Amniotic stem cell (primary cell): ENCODE measurements at places on chromosomes 16 and 17.

DNA sequence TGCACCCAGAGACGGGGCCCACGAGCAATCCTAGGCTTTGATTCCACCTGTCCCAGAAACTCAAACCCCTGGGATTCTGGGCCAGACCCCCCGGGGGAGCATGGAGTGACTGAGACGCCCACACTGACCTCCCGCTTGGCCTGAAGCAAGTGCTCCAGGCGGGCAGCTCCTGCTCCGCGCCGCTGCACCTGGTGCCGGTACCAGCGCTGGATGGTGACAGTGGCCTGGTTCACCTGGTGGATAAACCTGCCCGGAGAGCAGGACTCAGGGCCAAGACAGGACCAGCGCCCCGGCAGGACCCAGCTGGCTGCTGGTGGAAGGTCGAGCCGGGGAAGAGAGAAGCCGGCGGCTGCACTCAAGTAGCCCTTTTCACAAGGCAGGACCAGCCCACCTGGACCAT lies 22.6 kb downstream of the CEP131 start:
- no peak for DNase-seq

- DNase-seq: no peak
Measured at GRCh38 chr16:69049146-69049545, 56.3 kb upstream of the HAS3 start.

DNA sequence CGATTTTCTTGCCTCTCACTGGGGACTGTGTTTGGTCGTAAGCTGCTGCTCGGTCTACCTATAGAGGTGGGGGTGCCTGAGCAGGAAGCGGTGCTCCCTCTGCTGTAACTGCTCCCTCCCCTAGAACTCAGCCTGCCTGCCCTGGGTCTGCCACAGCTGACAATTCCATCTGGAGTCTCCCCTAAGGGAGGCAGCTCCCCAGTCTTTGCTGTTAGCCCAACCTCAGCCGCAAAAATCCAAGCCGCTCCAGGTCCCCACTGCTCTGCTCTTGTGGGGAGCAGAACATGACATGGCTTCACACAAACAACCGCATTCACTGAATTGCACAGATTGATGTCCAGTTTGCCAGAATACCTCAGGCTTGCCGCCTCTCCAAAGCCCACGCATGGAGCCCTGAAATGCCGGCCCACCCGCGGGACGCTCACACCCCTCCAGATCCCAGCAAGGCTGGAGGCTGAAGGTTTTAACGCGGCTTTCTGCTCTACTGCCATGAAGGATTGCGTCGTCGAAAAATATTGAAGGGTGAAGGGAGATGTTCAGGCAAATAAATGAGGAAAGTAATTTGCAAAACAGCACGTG lies 221.5 kb upstream of the FOXF1 start:
- no peak for DNase-seq

DNA sequence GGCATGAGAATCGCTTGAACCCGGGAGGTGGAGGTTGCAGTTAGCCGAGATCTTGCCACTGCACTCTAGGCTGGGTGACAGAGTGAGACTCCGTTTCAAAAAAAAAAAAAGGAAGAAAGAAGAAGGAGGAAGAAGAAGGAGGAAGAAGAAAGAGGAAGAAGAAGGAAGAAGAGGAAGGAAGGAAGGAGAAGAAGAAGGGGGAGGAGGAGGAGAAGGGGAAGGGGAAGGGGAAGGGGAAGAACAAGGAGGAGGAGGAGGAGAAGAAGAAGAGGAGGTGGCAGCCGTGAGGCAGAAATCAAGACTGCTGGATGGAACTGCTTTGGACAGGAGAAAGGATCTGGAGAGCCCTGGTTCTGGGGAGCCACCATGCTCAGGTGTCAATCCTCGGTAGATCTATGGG lies 29.7 kb upstream of the PEMT start:
- DNase-seq: no peak

DNA sequence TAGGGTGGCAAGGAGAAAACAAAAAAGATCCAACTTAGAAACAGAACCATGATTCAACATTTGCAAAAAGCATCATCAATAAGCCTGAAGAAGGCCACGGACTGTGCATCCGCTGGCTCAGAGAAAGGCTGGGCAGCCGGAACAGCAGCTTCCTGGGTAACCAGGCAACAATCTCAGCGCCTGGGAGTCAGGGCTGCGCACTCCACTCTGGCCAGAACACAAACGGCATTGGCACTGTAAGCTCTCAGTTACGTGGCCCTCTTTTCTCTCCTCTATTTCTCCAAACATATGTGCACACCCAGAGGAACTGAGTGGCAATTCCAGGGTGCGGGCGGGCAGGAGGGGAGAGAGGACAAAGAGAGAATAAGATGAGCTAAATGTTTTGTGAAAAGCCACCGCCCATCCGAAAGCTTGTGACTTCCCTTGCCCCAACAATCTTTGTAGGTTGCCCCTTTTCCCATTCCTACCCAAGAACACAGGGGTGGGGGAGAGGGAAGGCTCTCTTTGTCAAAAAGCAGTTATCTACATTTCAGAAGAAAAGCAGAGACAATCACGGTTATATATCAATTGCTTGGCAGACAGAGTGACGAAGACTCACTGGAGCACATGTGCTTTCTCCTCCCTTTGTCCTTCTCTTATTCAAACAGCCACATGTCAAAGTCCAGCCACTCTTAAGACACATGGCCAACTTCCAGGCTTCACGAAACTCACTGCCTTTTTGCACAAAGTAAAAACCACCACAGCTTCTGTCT lies 6.6 kb upstream of the GHDC start:
- no peak for DNase-seq

- no peak for DNase-seq
Measured at GRCh38 chr17:82559566-82560251, 40.2 kb downstream of the FOXK2 start.

GRCh38 chr17:42629411-42630009 lies 20.0 kb downstream of the TUBG1 start:
- DNase-seq: no peak

DNA sequence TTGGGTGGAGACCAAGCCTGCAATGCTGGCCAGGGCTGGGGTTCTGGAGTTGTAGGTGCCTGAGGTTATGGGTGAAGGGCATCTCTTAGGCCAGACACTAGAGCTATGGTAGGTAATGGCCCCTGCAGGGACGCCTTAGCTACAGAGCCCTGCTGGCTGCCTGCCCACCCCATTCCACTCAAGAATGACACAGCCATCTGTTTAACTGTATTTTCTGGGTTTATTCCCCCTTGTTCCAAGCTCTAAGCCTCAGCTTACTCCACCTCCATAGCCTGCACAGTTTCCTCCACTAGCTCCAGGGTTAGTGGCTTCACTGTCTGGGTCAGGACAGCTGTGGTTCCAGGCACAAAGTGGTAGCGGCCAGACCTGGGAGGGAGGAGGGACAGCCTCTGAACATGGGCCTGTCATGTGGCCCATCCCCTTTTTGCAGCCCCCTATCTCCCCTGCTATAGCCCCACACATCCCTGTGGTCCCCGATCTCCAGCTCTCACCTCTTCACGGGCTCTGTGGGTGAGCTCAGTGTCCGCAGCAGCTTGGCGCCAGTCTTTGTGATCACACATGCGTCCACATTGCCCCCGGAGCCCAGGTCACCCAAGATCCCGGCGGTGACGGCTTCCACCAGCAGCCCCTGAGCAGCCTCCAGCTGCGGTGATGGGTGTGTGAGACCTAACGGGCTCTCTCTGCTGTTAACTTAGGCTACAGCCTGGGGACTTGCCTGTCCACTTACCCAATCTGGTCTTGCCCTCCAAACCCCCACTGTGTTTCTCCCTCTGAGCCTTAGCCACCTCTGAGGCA lies 2.1 kb downstream of the PSMB10 start:
- DNase-seq: no peak

- DNase-seq: no peak
Measured at GRCh38 chr16:85856079-85856478, 42.9 kb upstream of the IRF8 start.

DNA sequence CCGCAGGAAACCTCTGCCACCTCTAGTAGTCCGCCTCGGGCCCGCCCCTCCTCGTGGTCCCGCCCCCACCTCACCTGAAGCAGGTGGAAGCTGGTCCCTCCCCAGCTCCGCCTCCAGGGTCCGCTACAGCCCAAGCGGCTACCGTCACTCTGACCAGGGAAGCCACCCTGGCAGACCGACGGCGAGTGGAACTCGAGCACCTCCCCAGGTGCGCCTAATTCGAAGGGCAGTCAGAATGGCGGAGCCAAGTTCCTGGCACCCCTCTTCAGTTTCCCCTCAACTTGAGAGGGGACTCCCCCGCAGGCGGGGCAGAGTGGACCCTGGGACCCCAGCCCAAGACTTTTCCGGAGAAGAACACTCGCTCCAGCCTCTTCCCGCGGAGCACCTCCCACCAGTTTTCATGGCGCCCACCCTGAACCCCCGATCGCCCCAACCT lies 507 bp downstream of the FHOD1 start:
- no peak for DNase-seq

GRCh38 chr17:5024604-5025003 lies 10.6 kb downstream of the SLC52A1 start:
- DNase-seq: no peak

DNA sequence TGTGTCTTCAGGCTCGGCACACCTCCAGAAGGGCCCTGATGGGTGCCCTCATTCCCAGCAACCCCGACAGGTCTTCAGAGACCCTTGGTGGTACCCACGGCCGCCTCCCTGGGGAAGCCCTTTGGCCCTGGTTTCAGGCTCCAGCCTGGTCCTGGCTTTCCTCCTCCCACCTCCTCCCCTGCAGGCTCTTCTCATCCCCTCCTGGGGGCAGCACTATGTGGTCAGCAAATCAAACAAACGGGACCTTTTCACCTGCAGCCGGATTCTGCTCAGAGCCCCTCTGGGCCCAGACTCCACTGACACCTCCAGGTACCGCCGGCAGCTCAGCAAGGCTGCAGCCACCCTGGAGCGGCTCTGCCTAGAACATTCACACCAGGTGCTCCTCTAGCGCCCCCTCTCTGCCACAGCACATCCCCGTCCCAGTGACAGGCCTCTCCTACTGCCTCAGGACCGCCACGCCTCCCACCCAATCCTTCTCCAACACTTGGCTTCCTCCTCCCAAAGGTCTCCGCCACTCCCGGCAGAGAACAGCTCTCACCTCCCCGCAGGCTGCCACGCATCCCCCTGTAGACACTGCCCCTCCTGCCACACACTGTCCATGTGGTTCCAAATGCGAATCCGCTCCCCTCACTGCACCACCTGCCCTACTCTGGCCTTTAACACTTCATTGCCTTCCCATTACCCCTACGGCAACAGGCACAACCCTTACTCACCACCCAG lies 12.0 kb downstream of the CORO7 start:
- no peak for DNase-seq

DNA sequence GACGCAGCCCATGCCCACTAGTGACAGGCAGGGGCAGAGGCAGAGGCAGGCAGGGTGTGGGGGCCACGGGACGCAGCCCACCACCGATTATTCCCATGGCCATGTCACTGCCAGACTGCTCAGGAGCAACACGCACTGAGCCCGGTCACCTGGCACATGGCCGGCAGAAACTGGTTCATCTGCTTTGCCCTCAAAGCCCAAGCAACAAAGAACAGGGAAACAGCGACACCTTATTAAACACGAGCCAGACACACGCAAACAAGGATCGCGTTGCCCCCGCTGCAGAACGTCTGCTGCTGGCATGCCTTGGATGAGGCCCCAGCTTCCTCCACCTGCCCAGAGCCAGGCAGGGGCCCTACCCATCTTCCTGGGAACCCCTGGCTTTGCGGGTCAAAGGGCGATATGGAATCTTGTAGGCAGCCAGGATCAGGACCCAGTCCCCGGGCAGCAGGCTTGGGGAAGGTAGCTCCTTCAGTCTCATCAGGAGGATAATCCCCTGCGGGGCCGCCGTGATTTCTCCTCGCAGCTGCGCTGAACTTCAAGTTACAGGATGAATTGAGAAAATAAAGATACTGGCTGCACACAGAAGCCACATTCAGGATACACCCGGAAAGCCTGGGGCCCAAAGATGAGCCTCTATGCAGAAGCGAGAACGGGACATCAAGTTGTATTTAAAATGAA lies 4.8 kb downstream of the TBC1D16 start:
- DNase-seq: no peak

DNA sequence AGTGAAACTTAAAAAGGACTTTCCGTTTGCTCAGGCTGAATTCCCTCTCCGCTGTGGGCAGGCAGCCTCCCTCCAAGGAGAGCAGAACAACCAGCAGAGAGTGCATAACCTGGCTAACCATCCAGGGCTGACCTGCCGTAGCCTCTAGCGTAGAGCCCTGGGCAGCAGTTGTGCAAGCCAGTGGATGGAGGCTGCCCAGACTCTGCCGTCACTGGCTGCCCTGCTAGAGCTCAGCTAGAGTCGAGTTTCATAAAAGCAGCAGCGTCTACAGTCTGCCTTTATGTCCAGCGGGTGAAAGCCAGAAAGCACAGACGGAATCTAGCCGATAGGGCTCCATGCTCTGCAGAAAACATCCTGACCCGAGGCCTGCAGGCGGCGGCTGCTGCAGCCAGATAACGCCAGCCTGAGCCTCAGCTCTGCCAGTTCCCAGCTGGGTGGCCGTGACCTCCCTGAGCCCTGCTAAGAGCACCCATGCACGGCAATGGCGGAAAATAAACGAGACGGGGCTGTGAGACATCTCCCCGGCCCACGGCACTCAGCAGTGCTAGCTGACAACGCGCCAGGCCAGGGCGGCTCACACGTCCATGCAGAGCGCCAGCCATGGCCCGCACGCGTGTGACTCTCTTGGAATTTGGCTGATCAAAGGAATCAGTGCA lies 231.3 kb downstream of the ENGASE start:
- no peak for DNase-seq

GRCh38 chr16:29922326-29922725 lies 3.7 kb downstream of the KCTD13 start:
- DNase-seq: no peak

DNA sequence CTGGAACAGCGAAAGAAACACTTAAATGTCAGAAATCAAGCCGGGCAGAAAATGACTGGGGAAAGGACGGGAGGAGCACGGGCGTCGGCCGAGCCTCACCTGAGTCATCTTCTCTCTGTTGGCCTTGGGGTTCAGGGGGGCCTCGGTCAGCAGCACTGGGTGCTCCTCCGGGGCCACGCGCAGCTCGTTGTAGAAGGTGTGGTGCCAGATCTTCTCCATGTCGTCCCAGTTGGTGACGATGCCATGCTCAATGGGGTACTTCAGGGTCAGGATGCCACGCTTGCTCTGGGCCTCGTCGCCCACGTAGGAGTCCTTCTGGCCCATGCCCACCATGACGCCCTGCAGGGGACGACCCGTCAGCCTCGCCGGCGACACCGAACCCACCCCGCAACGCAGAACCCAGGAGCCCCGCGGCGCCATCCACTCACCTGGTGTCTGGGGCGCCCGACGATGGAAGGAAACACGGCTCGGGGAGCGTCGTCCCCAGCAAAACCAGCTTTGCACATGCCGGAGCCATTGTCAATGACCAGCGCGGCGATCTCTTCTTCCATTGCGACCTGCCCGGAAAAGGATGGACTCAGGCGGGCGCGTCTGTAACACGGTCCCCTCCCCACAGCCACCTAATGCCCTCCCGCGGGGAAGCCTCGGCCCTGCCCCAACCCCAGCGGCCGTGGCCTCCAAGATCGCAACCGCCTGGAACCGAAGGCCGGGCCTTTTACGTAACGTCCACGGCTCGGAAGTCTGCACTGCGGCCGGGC lies 616 bp downstream of the ACTG1 start:
- no peak for DNase-seq
